ENCODE measurements at places on chromosomes 1 and 21. TPM values are rescaled to one million over a fixed set of nuclear protein-coding genes. Genes with fewer than 3 reads are reported as not detected.

TENT5C gene
- total RNA-seq = 2.5 TPM

SERPINC1 gene
- total RNA-seq = 0.12 TPM

LCE1B gene
- total RNA-seq = not detected

PRPF38B gene
- 11.7 TPM for total RNA-seq

NHLH1 gene
- not detected for total RNA-seq

GUCA2A gene
- total RNA-seq = not detected

TNFSF18 gene
- total RNA-seq = 0.22 TPM
